ENCODE measurements at places on chromosomes 1 and 21.
A peak's percentile ranks its signal among the peaks of the same experiment; 100 is the strongest.

DNA sequence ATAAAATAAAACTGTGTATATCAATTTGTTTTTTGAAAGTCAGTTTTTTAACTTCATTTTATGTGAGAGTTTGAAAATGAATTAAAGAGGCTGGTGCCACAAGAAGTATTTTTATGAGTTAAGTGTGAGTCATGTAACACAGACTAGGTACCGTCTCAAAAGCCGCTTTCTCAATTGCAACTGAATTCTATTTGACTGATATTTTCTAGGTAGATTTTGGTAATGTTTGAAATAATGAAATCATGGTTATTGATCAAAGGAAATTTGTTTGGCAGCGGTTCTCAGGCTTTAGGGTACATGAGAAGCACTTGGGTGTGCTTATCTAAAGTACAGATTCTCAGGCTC lies 4.6 kb downstream of the SNX27 start:
- no peak for DNase-seq

DNA sequence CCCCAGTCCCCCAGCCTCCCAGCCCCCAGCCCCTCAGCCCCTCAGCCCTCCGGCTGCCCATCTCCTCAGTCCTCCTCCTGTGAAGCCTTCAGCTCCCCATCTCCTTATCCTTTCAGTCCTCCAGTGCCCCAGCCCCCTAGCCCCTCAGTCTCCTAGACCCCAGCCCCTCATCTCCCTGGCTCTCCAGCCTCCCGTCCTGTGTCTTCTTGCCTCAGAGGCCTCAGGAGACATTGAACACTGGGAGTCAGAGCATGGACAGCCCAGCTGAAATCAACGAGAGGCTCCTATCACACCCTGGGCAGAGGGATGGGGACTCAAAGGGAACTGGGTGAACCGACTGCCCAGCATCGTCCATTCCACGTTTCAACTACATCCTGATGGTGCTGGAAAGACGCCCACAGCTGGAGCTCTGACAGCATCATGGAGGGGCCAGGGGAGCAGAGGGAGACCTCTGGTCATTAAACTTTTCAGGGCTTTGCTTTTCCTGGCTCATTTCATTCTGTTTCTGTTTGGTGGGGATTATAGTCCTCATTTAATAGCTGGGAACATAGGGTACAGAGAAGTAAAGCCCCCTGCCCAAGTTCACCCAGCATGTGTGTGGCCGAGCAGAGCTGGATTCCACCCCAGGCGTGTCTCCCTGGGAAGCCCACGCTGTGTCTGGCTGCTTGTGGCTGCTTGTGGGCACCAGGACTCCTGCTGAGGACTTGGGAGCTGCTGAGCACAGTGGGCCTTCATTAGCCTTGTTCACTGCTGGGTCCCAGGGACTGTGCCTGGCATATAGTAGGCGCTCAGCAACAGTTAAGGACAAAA lies 396.7 kb downstream of the PTPRU start:
- DNase-seq, result peak; percentile 52

DNA sequence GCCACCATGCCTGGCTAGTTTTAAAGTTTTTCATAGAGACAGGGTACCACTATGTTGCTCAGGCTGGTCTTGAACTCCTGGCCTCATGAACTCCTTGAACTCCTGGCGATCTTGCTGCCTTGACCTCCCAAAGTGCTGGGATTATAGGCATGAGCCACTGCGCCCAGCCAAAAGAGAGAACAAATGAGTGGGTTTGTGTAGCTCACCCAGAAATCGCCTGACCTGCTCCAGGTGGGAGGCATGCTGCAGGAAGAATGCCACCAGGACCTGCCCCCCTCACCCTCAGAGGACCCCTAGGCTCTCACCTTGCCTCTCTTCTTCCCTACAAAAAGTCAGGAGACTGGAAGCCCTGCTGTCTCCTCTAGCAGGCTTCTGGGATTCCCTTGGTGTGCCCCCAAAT lies 88.8 kb downstream of the SYT2 start:
- DNase-seq, result no peak

- no peak for DNase-seq
Measured at GRCh38 chr1:200850554-200850953, 22.2 kb upstream of the GPR25 start.

GRCh38 chr1:180615493-180616290 lies 16.1 kb upstream of the XPR1 start:
- DNase-seq, result no peak

DNA sequence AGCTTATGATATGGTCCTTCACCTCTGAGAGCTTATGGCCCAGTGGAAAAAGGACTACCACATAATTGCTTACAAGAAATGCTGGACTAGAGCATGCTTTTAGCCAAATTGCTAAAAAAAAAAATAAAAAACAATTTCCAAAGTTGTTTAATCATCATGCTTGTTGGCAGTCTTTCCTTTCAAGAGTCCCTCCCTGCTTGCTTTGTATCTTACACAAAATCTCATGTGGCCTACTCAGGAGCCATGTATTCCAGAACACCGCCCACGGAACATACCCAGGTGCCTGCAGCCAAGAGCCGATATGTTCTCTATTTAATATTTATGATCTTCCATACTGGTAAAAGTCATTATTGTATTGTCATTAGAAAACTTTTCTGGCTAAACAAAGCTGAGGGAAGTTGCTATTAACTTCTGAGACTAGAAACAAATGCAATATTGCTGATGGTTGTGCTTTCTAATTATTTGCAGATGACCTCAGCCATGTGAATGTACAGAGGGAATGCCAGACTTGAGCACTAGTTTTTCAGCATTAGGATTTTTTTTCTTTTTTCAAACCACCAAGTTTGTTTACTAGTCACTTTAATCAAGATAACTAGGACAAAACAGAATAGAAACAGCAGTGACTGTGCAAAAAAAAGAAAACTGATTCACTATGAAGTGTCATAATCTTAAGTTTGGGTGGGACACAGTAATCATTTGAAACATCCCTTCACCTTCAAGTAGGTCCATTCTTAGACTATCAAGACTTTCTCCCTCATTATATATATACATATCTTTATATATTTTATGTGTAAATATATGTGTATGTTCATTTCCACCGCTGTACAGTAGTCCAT lies 129.3 kb upstream of the GORAB start:
- DNase-seq, result no peak

DNA sequence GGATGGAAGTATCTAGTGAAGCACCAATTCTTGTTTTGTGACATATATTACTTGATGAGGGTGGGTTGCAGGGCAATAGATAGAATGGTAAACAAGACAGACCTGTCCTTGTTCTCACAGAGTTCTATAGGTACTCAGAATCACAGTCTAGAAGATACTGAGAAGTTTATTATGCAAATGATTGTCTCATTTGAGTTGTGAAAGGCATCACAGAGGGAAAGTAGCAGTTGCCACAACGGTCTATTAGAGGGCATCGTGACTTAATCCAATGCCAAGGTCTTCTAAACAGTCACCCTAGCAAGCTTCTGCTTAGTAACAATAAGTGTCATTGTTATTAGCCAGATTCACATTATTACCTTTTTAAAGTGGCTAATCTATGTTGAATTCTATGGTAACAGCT lies 574.8 kb upstream of the ZRANB2 start:
- DNase-seq, result no peak

DNA sequence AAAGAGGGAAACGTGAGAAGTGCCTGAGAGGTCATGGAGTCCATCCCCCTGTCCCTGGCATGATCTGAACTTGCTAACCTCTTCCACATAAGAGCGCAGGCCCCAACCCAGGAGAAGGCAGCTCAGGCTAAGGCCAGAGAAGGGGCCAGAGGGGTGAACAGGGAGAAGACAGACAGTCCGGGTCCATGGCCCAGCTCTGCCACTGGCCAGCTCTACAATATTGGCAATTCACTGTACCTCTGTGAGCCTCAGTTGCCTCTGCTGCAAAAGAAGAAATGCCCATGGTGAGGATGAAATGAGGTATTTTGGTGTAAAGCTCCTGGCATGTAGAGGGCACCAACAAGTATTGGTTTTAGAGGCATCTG lies 72.3 kb downstream of the CAMK2N1 start:
- DNase-seq, result no peak

DNA sequence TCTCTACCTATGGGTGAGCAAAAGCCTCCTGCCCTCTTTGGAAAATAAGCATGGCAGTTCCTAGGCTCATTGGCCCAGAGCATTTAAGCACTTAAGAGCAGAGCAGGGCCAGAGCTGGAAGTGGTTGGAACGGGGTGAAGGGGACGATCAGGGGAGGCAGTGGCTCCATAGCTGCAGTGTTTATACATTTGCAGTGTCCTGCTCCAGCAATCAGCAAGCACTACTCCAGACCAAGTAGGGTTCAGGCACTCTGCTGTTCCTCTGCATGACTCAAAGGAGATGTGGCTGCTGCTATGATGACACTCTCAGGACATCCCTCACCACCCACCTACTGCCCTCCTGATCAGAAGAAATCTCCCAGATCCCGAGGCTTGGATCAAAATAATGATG lies 55.0 kb downstream of the TRABD2B start:
- DNase-seq, result no peak

- peak; percentile 99 for DNase-seq
Measured at GRCh38 chr1:6393400-6394187, at the start of gene ACOT7. Gene ACOT7 (minus strand): TSS chr1:6393767. CDS start chr1:6393399, 368 bp downstream.

- no peak for DNase-seq
Measured at GRCh38 chr1:7783178-7783711, 846 bp upstream of the PER3 start.

DNA sequence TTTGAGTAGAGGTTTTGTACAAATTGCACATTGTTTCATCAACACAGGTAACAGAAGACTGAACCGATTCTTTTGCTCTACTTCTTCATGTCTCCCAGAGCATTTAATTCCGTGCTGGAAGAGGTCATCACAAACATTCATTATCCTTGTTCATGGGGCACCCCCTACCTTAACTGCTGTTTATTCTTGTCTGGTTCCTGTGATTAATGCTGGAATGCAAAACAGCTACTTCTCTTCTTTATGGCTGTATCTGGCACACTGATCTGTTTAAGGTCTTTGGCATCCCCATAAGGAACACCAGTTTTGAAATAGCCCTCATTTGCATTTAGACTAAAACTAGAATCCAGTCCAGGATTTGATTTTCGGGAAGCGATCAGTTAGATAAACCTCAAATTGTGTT lies 42.2 kb downstream of the NTNG1 start:
- DNase-seq, result no peak

- DNase-seq, result no peak
Measured at GRCh38 chr1:33685256-33685655, 178.6 kb upstream of the HMGB4 start.

GRCh38 chr1:166902279-166902678 lies 26.2 kb upstream of the TADA1 start:
- DNase-seq, result no peak

DNA sequence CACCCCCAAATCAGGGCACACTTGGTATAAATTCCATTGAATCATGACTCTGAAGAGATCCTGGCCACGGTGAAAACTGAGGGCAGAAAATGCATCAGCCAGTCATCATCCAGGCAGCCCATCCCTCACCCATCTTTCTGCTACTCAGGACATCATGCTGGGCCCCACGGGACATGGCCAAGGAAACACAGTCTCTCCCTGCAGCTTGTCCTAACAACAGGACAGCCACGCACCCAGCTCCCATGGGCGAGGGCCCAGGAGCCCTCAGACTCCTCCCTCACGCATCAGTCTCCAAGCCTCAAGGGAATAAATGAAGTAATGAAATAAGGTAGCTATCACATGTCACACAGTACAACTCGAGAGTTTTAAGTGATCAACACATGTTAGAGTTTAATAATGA lies 37.8 kb downstream of the ELK4 start:
- DNase-seq, result no peak

- DNase-seq, result no peak
Measured at GRCh38 chr1:186512698-186513457, 52.0 kb upstream of the PDC start.

DNA sequence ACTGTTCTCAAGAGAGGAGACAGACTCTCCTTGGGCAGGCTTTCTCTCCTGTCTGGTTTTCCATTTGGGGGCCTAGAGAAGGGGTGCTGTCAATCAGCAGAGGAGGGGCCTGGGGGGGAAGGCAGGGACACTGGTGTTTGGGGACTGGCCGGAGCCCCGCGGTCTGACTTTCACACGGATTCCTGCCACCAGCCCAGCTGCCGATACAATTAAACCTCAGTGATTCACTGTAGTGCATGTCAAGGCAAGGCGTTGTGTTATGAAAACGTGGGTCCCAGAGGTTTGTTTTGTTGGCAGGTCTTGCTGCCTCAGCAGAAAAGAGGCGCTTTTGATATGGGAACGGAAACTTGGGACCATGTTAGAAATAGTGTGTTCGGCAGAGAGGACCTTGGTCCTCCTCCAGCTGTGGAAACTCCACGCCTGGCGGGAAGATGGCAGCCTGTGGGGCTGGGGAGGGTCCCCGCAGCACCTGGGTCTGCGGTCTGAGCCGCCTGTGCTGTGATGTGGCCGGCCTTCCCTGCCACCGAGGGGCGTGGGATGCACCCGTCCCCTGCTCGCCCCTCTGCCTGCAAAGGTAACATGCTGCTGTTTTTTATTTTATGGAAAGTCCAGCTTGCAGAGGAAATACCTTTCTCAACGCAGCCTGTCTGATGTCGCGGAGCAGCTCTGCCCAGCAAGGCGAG lies 47.6 kb downstream of the SPSB1 start:
- no peak for DNase-seq

- DNase-seq, result no peak
Measured at GRCh38 chr1:111110197-111110899, 29.5 kb downstream of the DRAM2 start.

DNA sequence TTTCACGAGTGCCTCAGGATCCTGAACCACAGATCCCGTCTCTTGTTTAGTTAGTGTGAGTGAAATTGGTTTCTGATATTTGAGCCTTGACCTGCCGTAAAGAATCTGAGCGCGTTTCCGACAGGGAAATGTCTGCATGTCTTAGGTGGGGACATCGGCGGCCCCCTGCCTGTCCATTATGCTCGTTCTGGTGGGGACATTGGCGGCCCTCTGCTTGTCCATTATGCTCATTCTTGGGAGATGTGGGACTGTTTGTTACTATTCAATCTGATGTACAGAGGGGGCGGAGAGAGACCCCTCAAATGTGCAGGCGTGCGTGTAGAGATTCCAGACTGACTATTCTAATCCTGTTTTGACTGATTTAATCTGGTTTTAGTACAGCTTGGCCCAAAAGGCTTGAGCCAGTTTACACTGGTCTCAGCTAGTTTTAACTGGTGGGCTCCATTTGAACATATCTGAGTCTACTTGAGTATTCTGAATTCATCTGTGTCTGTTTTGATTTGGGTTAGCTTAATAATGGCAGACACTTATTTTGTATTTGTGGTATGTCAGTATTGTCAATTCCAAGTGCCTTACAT lies 6.6 kb upstream of the TINAGL1 start:
- no peak for DNase-seq

Measured in SK-N-SH (cell line).